ENCODE measurements at places on chromosomes 1 and 21.

DNA sequence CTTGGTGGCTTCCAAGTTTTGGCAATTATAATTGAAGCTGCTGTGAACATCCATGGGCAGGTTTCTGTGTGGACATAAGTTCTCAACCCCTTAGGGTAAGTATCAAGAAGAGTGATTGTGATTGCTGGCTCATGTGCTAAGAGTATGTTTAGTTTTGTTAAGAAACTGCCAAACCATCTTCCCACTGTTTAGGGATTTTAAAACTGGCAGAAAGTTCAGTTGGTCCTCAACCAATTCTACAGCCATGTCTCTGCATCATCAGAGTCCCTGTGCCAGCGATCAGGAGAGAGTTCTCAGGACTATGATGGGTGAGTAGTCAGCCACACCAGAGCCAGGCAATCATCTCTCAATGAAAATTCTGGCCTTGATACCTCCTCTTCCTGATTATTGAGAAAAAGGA is 193.8 kb downstream of the ZC3H11B start:
- no peak for DNase-seq

DNA sequence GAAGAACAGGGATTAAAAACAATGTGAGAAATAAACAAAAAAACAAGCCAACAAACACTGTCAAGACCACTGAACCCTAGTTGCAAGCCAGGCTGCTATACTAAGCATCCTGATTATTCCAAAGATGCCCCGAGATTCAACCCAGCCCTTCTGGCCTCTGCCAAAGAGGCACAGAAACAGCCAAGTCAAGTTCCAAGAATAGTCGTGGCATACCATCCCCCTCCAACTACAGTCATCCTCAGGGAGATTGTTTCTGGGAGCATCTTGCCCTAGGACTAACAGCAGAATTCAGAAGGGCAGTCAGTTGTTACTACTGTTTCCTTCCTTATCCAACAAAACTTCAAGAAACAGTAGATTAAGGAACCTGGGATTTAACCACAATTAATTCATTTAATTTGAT is 52.3 kb downstream of the ABL2 start:
- DNase-seq: peak; percentile 86

DNA sequence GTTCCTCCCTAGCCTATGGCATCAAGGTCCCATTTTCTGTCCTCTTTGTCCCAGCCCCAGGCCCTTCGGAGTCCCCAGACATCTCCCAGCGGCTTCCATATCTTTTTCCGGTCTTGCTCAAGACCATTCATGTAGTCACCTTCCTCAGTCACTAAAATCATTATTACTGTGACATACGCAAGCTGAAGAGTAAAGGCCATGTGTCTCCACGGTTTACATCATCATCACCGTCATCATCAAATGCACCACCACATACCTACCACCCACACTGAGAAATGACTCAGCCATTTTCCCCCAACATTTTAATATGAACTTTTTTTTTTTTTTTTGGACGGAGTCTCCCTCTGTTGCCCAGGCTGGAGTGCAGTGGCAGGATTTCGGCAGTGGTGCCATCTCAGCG is 43.4 kb downstream of the FHAD1 start:
- DNase-seq: peak; percentile 38

DNA sequence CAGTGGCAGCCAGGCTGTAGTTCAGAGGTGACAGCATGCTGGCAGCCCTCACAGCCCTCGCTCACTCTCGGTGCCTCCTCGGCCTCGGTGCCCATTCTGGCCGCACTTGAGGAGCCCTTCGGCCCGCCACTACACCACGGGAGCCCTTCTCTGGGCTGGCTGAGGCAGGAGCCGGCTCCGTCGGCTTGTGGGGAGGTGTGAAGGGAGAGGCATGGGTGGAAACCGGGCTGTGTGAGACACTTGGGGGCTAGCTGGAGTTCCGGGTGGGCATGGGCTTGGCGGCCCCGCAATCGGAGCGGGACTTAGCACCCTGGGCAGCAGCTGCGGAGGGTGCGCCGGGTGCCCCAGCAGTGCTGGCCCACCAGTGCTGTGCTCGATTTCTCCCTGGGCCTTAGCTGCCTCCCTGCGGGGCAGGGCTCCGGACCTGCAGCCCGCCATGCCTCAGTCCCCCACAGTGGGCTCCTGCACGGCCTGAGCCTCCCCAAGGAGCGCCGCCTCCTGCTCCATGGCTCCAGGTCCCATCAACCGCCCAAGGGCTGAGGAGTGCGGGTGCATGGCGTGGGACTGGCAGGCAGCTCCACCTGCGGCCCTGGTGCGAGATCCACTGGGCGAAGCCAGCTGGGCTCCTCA is 396.8 kb downstream of the FAM72C start:
- no peak for DNase-seq

- peak; percentile 20 for DNase-seq
Observed at GRCh38 chr1:184865831-184866230, 108.5 kb downstream of the NIBAN1 start.

- no peak for DNase-seq
Observed at GRCh38 chr1:243731301-243731891, 118.6 kb downstream of the AKT3 start.

- DNase-seq: no peak
Observed at GRCh38 chr1:181312946-181313345, 170.4 kb upstream of the CACNA1E start.

GRCh38 chr1:195328102-195328501 is 1280.1 kb downstream of the KCNT2 start:
- DNase-seq: no peak

- DNase-seq: peak; percentile 1
Observed at GRCh38 chr1:207463021-207463420, 8.9 kb downstream of the CR2 start.

DNA sequence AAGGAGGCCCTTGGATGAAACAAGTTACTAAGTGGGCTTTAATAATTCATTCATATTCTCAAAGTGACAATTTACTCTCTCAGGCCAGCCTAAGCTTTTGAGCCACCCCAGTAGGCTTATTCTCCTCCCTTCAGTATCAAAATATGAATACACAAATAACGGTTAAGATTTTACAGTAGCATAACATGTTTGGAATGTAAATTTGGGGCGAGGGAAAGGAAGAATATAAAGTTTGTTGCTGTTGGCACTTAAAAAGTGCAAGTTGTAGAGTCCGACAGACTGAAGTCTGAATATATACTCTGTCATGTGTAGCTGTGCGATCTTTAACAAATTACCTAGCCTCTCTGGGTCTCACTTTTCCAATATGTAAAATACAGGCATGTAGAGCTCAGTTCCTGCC is 22.6 kb upstream of the MYSM1 start:
- peak; percentile 40 for DNase-seq

- no peak for DNase-seq
Observed at GRCh38 chr1:68347415-68347814, 102.3 kb downstream of the RPE65 start.

GRCh38 chr1:210633140-210633539 is 304.4 kb downstream of the HHAT start:
- no peak for DNase-seq

DNA sequence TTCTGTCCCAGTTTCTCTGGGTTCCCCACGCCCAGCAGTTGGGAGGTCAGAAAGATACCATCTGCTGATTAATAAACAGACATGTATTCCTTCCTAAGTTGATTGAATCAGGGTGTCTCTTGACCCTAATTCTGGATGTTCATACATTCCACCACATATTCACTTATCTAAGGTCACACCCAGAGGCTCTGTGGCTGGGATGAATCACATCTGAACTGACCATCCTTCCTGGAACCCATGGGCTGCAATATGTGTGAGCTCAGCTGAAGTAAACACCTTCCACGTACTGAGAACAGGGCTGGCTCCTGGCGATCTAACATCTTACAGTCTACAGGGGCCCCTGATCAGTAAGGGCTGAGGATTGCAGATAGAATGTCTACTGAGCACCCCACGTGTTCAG is 20.5 kb upstream of the TRABD2B start:
- DNase-seq: peak; percentile 12

DNA sequence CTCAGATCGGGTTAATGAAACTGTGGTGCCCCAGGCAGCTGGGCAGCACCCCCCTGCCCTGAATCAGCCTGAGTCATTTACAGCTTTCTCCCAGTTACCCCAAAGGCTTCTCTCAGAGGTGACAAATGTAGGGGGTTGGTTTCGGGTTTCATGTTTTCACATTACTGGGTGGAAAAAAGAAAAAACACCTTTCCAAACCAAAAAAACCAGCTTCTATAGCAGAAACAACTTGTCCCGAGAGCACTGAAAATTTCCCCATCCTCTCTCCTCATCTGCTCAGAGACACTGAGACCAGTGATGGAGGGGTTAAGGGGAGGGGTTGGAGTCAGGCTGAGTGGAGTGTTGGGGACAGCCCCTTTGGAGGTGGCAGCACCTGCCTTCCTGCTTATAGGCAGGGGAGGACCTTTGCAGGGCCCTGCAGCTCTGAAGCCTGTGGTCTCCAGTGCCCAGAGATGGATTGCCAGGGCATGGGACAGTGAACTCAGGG is 15.6 kb downstream of the UTP11 start:
- DNase-seq: no peak

- DNase-seq: no peak
Observed at GRCh38 chr1:171645553-171646248, 6.8 kb downstream of the MYOC start.

- DNase-seq: no peak
Observed at GRCh38 chr1:103283371-103283770, 175.0 kb upstream of the COL11A1 start.

DNA sequence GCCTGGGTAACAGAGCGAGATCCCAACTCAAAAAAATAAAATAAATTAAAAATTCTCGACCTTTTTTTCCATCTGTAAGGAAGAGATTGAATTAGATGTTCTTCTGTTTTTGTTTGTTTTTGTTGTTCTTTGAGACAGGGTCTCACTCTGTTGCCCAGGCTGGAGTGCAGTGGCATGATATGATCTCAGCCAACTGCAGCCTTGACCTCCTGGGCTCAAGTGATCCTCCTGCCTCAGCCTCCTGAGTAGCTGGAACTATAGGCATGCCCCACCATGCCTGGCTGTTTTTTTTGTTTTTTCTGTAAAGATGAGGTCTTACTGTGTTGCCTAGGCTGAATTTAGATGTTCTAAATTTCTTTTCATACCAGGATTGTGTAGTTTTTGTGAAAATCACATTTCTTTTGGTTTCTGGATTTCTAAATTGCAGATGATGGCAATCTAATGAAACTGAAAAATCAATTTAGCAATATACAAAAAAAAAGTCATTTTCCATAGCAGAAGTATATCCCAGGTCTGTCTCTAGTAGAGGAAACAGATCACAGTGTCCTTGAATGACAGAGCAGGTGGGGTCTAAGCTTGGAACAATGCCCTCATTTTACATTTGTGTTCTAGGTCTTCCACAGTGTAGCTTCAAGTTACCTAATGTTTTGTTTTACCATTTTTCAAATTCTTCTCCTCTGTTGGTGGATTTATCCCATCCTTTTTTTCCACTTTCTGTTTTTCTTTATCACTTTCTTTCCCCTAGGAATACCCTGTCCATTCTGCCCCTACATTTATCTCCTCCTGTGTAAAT is 20.3 kb downstream of the ZYG11A start:
- no peak for DNase-seq

DNA sequence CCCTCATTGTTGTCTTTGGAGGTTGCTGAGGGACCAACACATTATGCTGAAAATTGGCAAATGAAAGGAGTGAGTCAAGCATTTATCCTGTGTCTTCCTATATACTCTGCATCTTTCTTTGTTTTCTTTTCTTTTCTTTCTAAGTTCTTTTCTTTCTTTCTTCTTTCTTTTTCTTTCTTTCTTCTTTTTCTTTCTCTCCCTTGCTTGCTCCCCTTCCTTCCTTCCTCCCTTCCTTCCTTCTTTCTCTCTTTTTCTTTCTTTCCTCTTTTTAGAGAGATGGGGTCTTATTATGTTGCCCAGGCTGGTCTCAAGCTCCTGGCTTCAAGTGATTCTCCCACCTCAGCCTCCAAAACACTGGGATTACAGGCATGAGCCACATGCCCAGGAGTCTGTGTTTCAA is 28.3 kb upstream of the COX20 start:
- DNase-seq: no peak

- no peak for DNase-seq
Observed at GRCh38 chr1:17591814-17592430, 52.4 kb downstream of the ARHGEF10L start.

- DNase-seq: no peak
Observed at GRCh38 chr21:44704636-44705001, 6.8 kb downstream of the TSPEAR start.

DNA sequence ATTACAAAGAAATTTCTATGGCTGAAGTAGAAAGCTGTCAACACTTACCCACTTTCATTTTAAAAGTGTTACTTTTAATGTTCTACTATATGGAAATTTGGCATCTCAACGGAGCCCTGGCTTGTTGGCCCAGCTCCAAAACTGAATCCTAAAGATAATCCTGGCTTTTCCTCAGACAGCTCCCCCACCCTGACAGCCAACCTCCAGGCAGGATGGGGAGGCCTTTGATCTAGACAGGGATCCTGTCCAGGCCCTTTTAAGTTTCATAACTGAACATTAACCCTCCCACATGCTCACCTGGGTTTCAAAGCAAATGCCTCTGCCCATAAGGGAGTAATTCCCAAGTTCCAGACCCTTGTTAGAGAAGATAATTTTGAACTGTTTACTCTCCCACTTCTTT is 99.3 kb upstream of the RALGPS2 start:
- no peak for DNase-seq

- no peak for DNase-seq
Observed at GRCh38 chr1:119966681-119967080, 70.4 kb upstream of the ADAM30 start.

DNA sequence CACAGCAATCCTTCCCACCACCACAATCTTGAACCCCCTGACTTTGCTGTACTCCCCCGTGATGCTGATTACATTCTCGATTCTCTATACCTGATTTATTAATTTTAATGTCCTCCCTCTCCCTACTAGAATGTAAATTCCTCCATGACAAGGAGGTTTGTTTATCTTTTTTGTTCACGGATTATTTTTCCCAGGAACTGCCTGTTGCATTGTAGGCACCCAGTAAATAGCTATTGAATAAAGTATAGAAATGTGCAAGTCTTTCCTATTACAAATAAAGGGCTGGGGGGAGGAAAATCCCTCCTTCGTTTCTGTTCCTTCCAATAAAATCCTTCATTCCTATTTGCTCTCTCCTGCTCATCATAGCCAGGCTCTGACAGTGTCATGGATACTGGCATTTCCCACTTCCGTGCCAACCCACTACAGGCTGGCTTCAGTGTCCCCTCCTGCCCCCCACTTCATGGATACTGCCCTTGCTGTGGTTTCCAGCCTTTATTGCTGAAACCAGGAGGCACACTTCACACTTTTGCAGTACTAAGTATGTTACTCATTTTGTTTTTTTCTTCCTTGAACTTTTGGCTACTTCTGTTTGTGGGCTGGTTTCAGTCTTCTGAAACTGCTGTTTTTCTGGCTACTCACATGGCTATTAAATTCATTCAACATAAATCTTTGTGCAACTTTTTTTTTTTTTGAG is 7.5 kb downstream of the KIF1B start:
- DNase-seq: peak; percentile 45

GRCh38 chr1:185787238-185787637 is 53.0 kb downstream of the HMCN1 start:
- DNase-seq: peak; percentile 33

DNA sequence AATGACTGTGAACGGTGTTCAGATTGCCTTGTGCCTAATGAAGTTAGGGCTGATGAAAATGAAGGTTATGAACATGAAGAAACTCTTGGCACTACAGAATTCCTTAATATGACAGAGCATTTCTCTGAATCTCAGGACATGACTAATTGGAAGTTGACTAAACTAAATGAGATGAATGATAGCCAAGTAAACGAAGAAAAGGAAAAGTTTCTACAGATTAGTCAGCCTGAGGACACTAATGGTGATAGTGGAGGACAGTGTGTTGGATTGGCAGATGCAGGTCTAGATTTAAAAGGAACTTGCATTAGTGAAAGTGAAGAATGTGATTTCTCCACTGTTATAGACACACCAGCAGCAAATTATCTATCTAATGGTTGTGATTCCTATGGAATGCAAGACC is 96.6 kb downstream of the ZFYVE9 start:
- peak; percentile 60 for DNase-seq

GRCh38 chr1:86352086-86352485 is 44.0 kb downstream of the ODF2L start:
- DNase-seq: peak; percentile 26

Measured in fibroblast of skin of scalp (primary cell).